GM12878 (cell line): ENCODE measurements at places on chromosomes 3 and 15.

DNA sequence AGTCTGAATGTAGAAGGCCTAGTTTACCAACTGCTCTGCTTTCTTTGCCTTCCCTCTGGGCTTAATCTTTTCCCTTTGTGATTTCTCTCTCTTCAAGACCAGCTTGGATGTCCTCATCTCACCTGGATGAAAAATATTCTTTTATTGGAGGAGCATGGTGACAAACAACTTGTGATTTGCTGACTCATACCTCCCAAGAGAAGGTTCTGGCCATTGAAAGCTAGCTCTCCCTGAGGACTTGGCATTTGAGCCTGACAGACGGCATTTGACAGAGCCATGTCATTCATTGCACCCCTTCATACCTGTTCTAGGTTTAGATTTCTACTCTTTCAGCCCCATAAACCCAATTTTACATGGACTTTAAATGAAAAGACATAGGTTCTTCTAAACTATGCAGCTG lies 33.3 kb downstream of the ATG7 start:
- no peak for DNase-seq

DNA sequence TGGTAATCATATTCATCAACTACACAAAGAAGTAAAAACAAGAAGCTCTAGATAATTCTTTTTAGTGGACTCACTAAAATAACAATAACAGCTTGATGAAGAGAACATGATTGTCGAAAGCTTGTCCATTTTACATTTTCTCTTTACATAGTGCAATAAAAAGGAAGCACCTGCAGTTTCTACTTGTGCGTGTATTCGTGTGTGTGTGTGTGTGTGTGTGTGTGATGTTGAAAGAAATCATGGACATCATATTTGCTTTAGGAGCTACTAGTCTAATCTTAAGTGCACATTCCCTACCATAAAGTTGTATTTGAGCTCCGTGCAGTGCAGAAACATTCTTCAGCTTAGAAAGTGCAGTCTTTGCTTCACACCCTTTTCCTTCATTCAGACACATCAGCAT lies 288.8 kb downstream of the ZBTB20 start:
- DNase-seq: no peak

- no peak for DNase-seq
These were observed 41.7 kb downstream of the SLCO2A1 start for GRCh38 chr3:133987948-133988484.

DNA sequence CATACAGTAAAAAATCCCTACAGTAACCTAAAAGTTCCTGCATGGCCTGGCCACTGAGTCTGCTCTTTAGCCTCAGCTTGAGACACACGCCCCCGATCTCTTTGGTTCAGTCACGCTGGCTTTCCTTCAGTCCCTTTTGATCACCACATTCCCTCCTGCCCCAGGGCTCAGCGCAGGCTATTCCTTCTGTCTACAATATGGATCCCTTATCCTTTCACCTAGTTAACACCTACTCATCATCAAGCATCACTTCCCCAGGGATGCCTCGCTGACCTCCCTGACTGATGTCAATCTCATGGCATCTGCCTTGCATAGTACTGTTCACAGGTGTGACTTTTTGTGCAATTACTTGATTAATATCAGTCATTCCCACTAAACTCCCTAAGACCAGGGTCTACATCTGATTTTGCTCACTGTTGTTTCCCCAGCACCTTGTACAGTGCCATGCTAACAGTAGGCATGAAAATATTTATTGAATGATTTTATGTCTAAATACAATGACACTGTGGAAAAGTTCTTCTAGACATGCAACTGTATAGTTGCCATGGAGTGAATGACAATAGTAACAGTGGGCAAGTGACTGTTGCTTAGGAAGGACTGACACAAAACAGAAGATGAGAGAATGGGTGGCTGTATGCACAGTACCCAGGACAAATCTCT lies at the start of gene SNTN:
Gene SNTN, plus strand, starts transcription at position 610 of the 660 bp plus-strand sequence. Its CDS starts 13 bp downstream, at position 623.
- no peak for DNase-seq

DNA sequence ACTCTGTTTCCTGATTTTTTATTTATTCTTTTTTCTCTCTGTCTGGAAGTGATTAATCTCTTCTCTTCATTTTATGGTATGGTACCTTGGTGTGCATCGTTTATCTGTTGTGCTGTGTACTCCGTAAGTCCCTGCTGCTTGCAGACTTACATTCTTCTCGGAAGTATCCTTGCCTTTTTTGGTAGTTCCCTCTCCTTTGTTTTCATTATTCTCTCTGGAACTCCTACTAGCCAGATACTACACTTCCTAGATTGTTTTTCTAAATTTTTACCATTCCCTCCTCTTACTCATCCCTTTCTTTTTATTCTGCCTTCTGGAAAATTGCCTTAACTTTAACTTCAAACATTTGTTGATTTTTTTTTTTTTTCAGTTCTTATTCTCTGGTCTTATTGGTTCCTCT lies 27.2 kb downstream of the PIK3CA start:
- no peak for DNase-seq

GRCh38 chr15:63986751-63987341 lies 59.4 kb downstream of the DAPK2 start:
- peak; percentile 96 for DNase-seq

- no peak for DNase-seq
These were observed 125.4 kb upstream of the MME start for GRCh38 chr3:154954757-154955156.

GRCh38 chr3:86168512-86168911 lies 822.4 kb downstream of the VGLL3 start:
- no peak for DNase-seq

DNA sequence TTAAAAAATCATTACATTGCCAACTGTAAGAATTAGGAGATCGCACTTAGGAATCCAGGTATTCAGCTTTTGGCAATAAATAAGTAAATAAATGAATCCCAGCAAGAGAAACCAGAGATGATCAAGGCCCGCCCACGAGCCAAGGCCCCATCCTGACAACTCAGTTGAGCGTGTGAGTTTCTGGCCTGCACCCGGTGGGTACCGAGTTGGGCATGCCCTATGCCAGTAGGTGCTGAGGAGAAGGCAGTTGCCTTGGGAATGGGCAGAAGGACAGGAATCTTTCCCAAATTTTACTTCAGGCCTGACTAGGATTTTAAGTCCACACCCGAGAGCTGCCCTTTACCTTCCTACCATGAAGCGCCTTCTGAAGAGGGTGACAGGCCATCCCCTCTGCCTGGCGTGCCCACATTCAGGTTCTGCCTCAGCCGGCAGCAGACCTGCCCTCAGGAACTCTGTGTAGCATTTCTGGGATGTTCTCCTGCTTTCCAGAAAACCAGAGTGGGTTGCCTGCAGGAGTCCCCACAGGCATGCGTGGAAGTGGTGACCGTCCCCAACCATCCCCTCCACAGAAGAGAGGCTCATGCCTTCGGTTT lies 99.3 kb upstream of the ALDH1A3 start:
- DNase-seq: no peak

DNA sequence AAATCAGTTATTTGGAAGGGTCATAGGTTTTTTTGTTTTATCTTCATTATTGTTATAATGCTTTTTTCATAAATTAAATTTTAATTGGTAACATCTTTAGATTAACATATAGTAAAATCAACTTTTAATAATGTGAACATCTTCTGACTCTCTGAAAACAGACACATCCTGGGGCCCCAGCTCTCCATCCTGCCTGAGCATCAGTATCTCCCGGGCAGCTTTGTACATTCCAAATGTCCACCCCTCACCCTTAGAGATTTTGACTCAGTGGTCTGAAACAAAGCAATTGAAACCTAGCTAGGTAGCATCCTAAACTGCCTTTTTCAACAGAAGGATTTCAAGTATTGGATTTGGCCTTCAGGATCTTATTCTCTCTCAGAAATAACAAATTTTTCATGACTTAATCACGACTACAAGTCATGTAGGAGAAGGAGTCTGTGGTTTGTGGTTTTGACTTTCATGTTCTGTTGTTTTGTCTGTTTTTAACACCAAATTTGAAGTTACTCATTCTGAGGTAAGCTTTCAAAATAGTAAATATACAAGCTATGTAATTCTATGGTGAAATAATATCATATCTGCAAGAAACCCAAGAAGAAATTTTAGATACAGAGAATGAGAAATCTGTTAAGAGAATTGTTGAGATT lies 147.3 kb upstream of the UBE2E2 start:
- no peak for DNase-seq

DNA sequence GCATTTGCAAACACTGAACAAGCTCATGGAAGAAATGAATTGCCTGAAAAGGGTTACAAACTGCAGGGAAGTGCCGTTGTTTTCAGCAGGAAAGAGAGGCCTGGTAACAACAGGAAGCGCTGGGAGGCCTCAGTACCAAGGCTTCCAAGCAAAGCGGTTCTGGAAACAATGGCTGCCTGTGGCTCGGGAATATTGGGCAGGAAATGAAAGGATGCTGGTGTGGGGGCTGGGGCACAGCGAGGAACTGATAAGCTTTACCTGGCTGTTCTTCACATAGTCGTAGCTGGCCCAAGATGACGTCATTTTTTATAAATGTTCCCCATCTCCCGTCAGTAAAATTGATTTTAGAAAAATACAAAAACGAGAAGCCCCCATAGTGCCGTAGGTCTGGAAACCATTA lies 55.9 kb downstream of the ARHGAP31 start:
- no peak for DNase-seq

GRCh38 chr3:171328419-171329082 lies 131.7 kb downstream of the TNIK start:
- DNase-seq: no peak

DNA sequence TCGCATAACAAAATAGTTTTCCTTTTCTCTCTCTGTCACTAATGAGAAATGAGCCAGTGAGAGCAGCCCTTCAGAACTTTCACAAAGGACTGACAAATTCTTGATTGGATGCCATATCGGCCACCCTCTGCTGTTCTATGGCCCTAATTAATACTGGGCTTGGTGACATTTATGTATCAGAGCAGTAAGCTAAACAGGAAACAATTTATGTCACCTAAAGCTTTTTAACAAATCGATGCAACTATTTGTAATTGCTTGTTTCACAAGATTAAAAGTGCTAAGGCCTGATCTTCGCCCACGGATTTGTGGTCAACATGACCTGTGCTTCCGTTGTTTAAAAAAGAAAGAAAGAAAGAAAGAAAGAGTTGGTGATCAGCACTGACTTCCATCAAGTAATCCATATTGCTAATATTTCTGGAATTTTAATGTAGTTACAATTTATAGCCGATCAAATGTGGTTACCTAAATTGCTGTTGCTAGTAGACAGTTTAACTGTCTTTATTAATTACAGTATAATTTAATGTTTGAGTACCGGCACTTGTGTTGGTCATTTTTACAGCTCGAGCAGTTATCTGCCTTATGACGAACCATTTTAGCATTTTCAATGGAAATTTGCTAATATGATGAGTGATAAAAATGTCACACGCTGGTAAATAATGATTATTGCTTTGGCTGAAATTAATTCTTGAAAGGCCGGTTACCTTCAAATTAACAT lies 631.3 kb downstream of the FOXP1 start:
- DNase-seq: no peak

DNA sequence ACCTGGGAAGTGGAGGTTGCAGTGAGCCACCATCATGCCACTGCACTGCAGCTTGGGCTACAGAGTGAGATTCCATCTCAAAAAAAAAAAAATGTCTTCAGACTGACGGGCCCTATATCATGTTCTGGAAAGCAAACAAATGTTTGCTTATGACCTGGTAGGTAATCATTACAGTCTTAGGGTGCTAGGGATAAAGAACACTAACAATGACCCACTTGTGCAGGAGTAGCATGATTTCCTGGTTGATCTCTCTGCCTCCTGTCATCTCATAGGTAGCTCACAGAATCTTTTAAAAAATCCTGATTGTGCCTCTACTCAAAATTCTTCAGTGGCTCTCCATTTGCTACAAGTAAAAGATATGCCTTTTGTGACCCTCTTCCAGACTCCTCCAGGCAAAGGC lies 74.5 kb upstream of the TSPAN3 start:
- no peak for DNase-seq

DNA sequence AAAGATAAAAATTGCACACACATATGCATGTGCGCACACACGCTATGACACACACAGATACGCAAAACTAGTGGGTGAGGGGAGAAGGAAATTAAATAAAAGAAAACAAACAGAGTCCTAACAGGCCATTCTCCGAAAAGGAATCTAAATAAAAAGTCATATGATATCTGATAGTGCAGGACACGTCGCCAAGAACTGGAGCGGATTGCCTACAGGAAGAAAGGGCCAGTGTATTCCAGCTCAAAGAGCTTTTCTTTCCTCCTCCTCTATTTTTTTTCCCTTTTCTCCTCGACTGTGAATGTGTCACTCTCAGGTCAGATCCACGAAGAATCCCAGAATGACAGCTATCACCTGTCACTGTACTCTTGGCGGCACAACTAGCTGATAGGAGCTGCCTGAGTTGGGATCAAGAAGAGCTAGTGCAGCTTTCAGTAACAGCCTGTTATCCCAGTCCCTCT lies 157.8 kb downstream of the TIGIT start:
- DNase-seq: no peak

DNA sequence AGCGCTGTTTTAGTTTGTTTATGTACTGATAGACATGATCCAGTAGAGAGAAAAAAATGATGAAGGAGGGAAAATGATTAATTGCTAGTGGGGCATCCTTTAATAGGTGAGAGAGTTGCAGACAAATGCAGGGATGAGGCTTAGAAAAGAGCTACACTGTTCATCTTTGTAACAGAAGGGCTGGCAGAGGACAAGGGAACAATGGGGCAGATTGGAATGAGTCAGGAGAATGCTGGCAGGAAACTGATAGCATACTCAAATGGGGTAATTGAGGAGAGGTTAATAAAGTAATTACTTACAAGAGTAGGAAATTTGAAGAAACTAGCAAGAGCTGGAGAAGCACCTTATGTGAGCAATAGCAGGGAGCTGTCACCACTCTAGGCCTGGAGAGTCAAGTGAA lies 170.9 kb downstream of the OXSM start:
- no peak for DNase-seq

- no peak for DNase-seq
These were observed 76.4 kb upstream of the TNFAIP8L3 start for GRCh38 chr15:51170882-51171633.

DNA sequence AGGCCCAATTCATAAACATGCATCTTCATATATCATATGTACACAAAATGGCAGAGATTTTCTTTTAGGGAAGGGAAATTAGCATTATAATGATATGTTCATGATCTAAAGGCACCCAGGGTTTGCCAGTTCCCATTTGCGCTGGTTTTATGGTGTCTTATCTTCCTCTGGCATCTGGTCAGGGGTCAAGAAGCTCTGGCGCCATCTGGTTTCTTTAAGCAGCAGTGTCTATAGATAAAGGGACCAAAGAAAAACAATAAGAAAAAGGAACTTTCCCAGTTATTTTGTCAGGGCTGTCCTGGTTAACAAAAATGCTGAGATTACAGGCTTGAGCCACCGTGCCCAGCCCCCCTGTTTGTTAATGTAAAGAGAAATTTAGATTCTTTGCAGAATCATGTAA lies 3.3 kb upstream of the DCP1A start:
- no peak for DNase-seq

GRCh38 chr3:177657243-177657642 lies 460.0 kb upstream of the TBL1XR1 start:
- DNase-seq: no peak
